ENCODE measurements at places on chromosomes 5 and 9.

GRCh38 chr5:15615859-15616258 lies 115.9 kb downstream of the FBXL7 start:
- no peak for DNase-seq

DNA sequence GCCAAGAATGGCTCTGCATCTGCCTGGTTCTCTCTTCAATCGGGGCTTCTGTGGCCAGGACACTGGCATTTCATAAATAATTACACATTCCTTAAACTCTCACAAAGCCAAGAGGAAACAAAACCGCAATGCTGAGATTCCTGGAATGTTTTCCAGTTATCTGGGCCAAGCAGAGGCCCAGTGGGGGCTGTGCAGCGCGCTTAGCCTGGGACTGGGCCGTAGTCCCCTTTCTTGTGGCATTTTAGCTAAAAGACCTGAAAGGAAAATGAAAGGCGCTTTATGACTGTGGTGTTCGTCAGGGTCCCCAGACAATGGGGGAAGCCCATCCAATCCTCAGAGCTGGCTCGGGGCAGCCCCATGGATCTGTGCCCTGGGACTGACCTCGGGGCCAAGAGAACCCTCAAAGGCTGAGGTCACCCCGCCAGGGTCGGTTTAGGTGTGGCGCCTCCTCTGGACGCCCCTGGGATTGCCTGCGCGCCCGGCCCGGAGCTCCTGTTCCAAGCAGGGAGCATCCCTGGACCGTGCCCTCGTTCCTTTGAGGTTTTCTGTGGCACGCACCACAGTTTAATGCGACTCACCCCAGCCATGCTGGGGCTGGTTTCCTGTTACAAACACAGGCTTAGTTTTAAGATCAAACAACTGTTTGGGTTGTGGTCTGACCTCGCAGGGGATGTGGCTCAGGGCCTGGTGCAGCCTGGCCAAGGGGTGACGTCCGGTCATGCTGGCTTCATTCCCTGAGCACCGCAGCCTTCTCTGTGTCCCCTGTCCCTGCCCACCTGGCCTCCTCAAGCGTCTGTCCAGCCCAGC lies 51.5 kb upstream of the NKD2 start:
- DNase-seq = peak; percentile 83

DNA sequence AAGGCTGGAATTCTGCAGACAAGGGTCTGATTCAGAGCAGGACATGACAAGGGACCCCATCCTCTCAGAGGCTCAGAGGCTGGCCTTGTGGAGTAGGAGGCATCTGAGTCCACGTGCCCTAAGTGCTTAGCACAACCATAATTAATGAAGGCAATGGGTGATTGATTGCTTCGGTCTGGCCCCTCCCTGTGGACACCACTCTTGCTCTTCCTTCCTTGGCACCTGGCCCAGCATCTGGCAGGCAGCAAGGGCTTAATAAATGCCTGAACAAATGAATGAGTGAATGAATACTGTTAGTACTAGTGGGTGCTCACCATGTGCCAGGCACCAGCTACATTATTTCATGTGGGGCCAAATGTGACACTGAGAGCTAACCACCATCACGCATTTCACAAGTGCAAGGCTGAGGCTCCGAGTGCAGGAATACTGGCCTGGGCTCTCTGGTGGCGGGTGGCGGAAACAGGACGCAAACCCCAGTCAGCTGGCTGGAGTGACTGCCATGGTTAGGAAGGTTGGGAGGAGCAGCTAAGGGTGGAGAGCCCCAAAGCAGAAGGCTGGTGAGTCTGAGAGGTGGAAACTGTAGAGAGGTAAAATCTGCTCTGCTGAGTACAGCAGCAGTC lies 53.6 kb downstream of the ASS1 start:
- no peak for DNase-seq

DNA sequence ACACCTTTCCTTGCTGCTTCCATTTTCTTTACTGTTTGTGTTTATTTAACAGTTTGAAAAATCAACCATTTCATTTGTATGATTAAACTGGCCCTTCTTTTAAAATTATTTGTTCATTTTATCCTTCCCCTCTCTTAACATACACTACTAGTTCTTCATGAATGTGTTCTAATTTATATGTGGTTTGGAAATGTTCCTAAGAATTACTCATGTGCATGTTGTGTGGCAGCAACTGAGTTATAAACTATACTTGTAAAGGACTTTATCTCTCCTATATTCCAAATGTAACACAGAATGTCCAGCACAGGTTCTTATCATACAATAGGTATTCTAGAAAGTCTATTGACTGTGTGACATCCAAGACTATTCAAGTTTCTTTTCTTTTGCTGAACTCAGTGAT lies 358.2 kb upstream of the MEF2C start:
- DNase-seq = no peak

DNA sequence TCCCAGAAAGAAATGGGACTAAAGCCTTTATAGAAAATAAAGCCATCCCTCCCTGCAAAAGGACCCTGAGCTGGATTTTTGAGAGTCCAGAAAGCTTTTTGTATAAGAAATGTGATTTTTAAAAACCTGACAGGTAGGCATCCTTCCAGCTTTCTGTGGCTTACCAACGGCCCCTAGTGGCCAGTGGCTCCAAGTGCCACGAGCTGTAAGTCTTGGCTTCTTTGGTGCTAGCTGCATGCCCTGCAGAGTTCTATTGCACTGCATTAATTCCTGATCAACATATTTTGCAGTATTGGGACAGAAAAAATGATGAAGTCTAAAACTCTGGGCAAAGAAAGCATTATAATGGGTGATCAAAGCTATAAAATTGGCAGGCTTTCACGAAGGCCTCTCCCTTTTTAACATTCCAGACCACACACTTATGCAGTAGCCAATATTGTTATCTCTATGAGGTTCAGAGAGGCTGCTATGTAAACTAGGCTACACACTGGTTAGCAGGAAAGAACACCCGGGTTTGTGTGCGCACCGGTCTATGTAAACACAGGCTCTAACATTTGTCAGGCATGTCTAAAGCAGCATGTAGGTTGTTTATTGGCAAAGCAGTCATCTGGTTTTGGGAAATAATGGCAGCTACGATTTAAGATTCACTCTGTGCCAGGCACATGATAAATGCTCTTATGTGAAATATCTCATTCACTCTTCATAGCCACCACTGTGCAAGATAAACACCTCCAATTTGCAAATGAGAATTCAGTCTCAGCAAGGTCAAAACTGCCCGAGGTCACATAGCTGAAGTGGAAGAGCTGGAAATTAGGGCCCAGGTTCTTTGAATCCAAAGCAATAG lies 55.2 kb downstream of the NMUR2 start:
- peak; percentile 13 for DNase-seq

- DNase-seq = no peak
Measured at GRCh38 chr9:31030741-31031202, 1353.7 kb upstream of the ACO1 start.

DNA sequence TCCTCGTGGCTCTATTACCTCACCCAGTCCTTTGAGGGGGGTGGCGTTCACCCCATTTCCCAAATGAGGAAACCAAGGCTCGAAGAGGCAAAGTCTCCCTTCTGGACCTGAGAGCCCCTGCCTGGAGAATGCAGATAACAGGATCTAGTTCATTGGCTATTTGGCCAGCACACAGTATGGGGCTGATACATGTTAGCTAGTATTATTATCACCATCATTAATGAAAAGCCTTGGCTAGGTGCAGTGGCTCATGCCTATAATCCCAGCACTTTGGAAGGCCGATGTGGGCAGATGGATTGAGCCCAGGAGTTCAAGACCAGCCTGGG lies 4.3 kb downstream of the SH3GLB2 start:
- DNase-seq = no peak
